ENCODE measurements at places on chromosomes 2 and 18.

- no peak for DNase-seq
Observed at GRCh38 chr2:98519156-98519555, 74.5 kb downstream of the INPP4A start.

DNA sequence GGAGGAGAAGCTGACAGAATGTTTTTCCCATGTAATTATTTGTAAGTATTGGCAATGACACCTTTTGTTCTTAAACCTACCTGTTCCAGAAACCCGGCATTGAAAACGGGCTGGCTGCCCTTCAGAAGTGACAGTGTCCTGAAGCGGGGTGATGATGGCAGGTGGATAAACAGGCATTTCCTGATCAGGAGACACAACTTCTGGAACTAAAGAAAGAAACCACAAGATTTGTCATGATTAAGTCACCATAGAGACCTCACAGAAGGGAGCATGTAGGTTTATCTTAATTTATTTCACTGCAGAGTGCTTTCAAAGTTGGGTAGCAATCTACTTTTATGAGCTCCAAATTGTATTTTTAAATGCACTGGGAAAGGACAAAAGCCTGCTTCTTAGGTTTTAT is 43.1 kb downstream of the TTN start:
- DNase-seq, result no peak

GRCh38 chr2:240895656-240896388 is at the start of gene MAB21L4:
MAB21L4 (minus strand) TSS chr2:240896156; CDS start chr2:240895997, 159 bp downstream.
- DNase-seq, result no peak

- DNase-seq, result no peak
Observed at GRCh38 chr2:28449488-28450395, 46.1 kb upstream of the PLB1 start.

- no peak for DNase-seq
Observed at GRCh38 chr2:217801115-217801531, 201.7 kb downstream of the TNS1 start.

DNA sequence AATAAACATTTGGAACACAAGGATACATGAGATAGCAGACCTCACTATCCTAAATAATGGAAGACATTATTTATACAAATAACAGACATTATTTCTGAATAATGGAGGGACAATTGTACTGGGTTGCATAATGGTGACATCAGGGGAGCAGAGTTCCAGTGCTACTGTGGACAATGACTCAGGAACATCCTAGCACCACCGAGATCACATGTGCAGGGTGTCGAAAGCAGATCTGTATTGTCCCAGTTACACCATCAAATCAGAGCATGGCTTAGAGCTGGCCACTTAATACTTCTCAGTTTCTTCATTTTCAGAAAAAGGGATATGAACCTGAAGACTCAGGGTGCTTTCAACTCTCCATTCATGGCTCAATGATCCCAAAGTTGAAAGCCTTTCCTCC is 249.1 kb upstream of the RBMS1 start:
- DNase-seq, result no peak

GRCh38 chr18:9757827-9758621 is 49.9 kb downstream of the RAB31 start:
- no peak for DNase-seq

- no peak for DNase-seq
Observed at GRCh38 chr2:231043796-231044195, 6.5 kb downstream of the C2orf72 start.

DNA sequence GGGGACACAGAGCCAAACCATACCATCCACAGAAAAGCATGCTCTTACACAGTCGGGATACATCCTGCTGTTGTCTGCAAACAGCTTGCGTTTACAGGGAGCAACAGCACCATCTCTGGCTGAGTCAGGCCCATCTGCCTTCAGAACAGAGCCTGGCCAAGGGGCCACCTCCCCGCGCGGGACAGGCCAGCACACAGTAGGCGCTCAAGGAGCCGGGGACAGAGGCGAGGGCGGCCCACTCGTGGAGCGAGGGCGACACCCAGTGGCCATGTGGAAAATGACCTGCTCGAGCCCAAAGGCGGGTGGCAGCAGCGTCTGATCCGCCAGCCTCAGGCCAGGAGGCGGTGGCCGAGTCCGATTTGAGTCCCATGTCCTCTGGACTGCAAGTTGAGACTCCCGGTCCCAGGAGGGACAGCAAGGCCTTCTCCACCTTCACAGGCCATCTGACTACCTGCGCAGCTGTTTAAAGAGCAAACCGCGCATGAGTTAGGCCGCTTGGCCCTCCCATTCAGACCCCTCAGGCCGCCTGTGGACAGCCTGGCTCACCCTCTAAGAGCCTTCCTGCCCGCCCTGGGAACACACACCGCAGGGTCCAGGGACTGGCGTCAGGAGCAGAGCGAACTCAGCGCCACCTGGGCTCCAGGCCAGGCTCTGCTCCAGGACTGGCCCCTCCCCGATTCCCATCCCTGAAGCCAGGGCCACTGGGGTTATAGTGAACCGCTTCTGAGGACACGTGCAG is 38.3 kb downstream of the TTC32 start:
- peak; percentile 23 for DNase-seq

DNA sequence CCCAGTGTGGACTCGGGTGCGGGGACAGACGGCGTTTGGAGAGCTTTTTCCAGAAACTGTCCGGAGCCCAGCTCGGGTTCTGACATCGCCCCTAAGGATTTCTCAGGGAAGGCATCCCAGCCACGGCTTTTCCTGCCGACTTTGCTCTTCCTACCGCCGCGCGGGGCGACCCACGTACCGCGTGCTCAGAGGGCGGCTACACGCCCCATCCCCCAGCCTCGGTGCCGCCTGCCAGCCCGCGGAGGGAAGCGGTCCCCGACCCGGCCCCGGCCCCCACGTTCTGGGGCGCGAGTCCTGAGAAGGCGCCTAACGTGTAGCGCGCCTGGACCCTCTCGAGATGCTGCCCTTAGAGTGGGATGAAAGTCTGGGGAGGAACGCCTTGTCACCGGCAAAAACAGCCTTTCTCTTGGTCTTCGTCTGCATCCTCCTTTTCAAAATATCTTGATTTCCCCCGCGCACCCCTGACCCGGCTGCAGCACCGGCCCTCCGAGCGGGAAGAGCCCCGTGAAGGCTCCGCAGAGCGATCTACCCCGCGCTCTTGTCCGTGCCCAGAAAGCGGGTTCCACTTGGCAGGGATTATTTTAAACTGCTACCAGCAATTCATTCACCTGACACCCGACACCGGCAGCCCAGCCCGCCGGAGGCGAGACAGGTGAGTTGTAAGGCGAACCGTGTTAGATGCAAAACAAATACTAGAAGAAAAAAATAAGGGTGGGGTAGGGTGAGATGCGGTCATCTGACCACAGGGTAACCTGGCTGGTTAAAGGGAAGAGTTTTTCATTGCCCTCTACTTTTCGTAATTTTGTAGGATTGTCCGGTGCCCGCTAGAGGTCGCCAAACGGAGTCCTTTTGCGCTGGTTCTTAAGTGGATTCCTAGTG is 812 bp upstream of the KCNG3 start:
- no peak for DNase-seq

DNA sequence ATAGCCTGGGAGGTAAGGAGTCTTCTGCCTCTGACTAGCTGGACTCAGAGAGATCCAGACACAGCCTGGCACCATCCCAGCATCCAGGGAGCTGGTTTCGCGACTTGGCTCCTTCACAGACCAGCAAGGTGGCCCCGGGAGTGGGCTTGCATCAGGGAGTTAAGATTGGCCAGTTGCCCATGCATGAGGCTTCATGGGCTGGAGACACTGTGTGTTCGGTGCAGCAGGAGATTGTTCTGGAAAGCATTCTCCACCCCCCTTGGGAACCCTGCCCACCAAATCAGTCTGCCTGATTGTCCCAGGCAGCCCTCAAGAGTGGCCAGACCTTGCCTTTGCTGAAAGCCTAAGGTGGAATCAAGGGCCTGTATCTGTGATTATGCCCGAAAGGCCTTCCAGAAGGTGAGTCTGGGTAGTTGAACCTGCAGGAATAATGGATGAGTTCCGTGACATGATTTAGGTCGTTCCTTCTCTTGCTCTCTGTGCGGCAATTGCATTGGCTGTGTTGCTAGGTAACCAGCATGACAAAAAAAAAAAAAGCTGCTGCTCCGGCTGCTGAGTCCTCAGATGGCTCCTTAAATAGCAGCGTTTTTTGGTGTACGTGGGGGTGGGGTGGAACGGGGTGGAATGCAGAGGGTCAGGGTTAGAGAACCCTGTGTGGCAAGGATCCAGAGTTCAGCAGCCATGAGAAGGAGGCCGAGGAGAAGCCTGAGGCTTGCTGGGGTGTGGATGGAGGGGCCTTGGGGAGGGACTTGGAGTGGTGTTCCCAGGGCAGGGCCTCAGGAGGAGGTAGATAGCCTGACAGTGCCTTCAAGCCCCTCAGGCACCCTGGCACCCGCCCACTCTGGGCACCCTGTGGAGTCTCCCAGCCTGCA is 93.0 kb upstream of the MCFD2 start:
- DNase-seq, result no peak

- DNase-seq, result no peak
Observed at GRCh38 chr18:12640881-12641200, 17.1 kb downstream of the SPIRE1 start.

DNA sequence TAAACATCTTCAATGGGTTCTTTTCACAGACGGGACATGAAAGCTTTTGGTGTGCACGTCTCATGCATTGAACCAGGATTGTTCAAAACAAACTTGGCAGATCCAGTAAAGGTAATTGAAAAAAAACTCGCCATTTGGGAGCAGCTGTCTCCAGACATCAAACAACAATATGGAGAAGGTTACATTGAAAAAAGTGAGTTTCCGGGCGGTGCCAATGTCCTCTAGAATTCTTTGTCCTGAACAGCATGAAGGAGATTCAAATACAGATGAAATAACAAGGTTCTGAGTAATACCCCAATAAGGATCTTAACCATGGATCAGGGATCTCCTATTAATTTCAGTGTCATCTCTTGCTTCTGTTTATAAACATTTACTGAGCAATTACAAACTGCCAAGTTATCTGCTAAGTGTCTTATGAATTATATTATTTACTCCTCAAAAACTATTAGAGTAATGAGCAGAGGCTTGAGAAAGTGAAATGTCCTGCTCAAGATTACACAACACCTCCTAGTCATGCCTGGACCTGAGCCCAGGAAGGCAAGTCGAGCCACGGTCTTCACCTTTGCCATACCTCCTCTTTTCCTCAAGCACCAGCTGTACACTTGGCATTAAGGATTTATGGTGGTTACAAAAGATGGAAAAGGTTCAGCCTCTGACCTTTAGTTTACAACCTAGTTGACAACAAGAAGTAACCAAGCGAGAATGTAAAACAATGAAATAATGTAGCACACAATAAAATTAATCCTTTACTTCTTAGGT is 22.6 kb downstream of the DHRS9 start:
- DNase-seq, result no peak

GRCh38 chr2:127314193-127314988 is 20.4 kb upstream of the ERCC3 start:
- no peak for DNase-seq

DNA sequence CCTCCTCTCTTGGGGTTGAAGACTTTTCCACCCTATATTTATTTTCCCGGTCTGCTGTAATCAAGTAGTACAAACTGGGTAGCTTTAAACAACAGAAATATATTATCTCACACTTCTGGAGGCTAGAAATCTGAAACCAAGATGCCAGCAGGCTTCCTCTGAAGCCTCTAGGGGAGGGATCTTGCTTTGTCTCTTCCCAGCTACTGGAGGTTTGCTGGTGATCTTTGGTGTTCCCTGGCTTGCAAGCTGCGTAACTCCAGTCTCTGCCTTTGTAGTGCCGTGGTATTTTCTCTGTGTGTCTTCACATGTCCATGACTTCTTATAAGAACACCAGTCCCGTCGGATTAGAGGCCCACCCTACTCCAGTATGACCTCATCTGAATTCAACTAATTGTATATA is 44.4 kb downstream of the MYO3B start:
- DNase-seq, result no peak

GRCh38 chr2:229553091-229553490 is 161.3 kb downstream of the DNER start:
- no peak for DNase-seq

DNA sequence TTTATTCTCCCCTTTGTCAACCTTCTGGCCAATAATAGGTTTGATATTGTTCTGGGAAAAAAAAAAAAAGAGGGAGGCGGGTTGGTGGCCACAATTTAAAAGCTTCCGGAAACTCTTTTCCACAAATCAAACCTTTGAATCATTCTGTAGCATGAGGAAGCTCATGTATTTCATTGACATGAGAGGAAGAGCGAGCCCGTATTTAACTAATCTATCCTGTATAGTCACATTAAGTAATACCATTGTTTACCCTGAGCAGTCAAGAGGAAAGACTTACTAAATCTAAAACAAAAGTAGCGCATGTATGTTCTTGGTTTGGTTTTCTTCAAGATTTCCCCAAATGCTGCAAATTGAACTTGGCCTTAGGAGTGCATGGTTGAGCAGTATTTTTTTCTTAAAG is 120.1 kb downstream of the NCKAP5 start:
- no peak for DNase-seq

DNA sequence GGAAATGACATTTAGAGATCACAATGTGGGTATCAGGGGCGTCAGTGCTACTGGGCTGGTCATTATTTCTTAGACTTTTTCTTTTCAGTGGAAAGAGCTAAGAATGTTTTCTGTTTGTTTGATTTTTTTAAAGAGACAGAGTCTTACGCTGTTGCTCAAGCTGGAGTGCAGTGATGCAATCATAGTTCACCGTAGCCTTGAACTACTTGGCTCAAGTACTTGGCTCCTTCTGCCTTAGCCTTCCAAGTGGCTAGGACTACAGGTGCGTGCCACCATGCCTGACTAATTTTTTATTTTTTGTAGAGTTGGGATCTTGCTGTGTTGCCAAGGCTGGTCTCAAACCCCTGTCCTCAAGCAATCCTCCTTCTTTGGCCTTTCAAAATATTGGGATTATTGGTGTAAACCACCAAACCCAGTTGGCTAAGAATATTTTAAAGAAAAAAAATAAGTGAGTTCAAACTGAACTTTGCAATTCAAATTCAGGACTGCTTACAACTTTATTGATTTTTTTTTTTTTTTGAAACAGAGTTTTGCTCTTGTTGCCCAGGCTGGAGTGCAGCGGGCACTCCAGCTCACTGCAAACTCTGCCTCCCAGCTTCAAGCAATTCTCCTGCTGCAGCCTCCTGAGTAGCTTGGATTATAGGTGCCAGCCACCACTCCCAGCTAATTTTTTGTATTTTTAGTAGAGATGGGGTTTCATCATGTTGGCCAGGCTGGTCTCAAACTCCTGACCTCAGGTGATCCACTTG is 154.2 kb downstream of the MIB1 start:
- DNase-seq, result no peak

GRCh38 chr2:100615471-100615870 is 52.7 kb downstream of the PDCL3 start:
- DNase-seq, result no peak

DNA sequence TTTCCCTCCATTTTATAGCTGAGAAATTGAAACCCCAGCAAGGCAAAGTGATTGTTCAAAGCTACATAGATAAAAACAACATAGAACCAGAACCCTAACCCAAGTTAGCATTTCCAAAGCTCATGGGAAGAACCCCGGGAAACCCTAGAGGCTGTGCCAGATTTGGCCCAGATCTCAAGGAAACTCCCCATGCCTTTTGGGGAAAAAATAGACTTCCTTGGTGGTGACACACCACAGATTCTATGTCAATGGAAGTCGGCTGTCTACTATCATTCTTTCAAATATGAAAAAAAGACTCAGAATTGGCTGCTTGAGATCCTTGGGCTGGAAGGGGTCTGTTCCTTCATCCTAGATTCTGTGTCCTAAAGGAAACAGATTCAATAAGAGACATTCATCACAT is 8.4 kb downstream of the COL6A3 start:
- DNase-seq, result no peak
